MCF 10A (cell line): ENCODE measurements at places on chromosomes 12 and 14.

DNA sequence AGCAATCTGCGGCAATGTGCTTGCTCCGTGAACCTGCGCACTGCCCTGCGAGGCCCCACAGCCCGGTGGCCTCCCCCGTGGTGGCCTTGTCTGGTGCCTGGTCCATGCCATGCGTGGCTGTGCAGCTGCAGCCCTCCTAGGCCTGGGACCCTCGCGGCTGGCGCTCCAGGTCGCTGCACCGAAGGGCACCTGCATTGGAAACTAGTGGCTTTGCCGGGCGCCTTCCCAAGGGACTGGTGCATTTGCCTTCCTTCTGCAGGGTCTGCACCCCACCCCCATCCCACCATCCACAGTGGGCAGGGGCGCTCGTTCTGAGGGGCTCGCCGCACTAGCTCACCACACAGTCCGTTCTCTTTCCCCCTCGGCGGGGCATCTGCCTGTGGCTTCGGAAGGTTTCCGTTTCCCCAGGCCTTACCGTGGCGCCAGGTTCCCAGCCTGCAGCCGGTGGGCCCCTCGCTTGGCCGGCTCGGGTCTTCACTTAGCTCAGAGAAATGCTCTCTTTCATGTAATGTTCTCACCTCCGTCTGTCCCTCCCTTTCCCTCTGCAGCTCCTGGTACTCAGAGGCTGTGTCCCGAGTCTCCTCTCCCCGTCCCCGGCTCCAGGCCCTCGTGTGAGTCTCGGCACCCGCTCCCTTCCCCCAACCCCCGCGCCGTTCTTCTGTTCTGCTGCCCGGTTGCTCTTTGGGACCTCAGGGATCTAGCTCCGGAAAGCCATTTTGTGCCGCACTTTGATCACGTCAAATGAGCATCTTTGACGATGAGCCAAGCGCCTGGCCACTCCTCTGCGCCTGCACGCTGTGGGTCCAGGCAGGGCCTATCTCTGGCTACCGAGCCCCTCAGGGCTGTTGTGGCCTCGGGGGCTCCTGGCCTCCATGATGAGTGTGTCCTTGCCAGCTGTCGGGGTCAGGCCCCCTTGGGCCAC is 31.9 kb downstream of the JAG2 start:
- no peaks in the 10 kb centered on the region for H3K4me1 ChIP-seq
- no peak for DNase-seq
- peaks cover 14% of the 10 kb centered on the region for H3K27me3 ChIP-seq
- no peak overlapping the region for H3K4me3 ChIP-seq

DNA sequence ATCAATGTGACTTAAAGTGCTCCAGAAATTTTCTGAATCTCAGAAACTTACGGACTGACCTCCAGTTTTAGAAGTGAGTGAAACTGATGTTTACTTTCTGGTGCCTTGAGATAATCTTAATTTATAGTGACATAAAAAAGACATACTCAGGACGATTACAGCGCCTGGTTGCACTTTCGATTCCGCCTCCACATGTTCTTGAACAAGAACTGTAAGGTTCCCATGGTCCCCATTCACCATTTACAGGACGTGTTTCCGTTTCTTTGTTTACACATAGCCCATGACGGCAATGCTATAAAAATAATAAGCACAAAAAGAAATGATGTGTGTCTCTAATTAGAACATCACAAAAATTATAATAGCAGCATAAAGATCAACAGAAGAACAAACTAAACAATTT is 98.2 kb downstream of the ADAMTS20 start:
- peaks cover 6% of the 10 kb centered on the region for H3K27me3 ChIP-seq
- H3K27ac ChIP-seq, result no peak overlapping the region
- H3K36me3 ChIP-seq, result no peaks in the 10 kb centered on the region
- no peaks in the 10 kb centered on the region for H3K4me1 ChIP-seq

- peak; percentile 75 for DNase-seq
- H3K4me1 ChIP-seq, result peaks cover 17% of the 10 kb centered on the region
- no peak overlapping the region for H3K4me3 ChIP-seq
- peak overlapping the region; percentile 67 for H3K27ac ChIP-seq
- no peaks in the 10 kb centered on the region for H3K27me3 ChIP-seq
Measured at GRCh38 chr12:88944397-88944796, 364.1 kb upstream of the KITLG start.

DNA sequence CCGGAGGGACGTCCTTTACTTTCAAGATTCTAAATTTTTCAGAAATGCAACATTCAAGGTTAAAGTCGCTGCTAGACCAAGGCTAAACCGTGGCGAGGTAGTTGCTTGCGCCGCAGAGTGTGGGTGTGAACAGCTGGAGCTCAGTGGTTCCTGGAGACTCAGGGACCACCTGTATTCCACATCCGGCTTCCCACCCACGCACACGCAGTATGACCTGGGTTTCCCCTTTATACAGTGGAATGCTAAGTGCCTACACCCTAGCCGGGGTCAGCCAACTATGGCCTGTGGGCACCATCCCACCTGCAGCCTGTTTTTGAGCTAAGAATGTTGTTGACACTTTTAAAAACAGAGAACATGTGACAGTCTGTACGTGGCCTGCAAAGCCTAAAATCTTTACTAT is 42.9 kb upstream of the TESC start:
- no peaks in the 10 kb centered on the region for H3K4me1 ChIP-seq
- H3K4me3 ChIP-seq, result no peak overlapping the region
- DNase-seq, result no peak
- H3K36me3 ChIP-seq, result peaks cover 29% of the 10 kb centered on the region

GRCh38 chr12:80400571-80400991 is 43.5 kb upstream of the PTPRQ start:
- H3K36me3 ChIP-seq, result no peaks in the 10 kb centered on the region
- H3K4me1 ChIP-seq, result no peaks in the 10 kb centered on the region
- H3K4me3 ChIP-seq, result no peak overlapping the region
- DNase-seq, result no peak
- H3K27ac ChIP-seq, result no peak overlapping the region

DNA sequence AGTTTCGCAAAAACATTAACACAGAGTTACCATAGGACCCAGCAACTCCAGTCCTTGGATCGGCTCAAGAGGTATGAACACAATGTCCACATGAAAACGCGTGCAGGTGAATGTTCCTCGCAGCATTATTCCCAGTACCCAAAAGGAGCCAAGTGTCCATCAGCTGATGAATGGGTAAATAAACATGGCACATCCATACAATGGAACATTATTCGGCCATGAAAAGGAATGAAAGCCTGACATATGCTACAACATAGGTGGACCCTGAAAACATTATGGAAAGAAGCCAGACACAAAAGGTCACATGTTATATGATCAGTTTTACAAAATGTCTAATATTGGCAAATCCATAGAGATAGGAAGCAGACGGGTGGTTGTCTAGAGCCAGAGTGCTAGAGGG is 9.1 kb downstream of the RILPL1 start:
- H3K36me3 ChIP-seq, result peaks cover 37% of the 10 kb centered on the region
- no peaks in the 10 kb centered on the region for H3K27me3 ChIP-seq
- no peak overlapping the region for H3K4me3 ChIP-seq
- H3K4me1 ChIP-seq, result peaks cover 7% of the 10 kb centered on the region

- no peak overlapping the region for H3K27ac ChIP-seq
- no peak overlapping the region for H3K4me3 ChIP-seq
- DNase-seq, result no peak
- no peaks in the 10 kb centered on the region for H3K27me3 ChIP-seq
- H3K36me3 ChIP-seq, result peaks cover 11% of the 10 kb centered on the region
Measured at GRCh38 chr14:74517731-74518130, 24.2 kb downstream of the ISCA2 start.

DNA sequence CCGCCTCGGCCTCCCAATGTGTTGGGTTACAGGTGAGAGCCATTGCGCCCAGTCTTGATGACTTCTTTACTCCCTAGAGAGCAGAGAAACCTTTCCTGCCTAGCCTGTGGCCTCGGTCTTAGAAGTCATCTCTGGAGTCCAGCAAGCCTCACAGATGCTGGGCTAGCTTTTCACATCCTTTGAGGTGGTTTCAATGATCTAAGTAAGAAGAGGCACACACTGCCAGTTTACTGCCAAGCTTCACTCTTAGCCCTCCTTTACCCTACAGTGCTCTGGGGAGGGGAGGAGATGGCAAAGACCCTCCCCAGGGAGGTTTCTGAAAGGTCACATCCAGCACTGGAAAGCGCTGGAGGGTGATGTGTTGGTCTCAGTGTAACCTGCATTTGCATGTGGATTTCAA is 304.8 kb downstream of the PCNX1 start:
- H3K27ac ChIP-seq, result no peak overlapping the region
- no peaks in the 10 kb centered on the region for H3K4me1 ChIP-seq
- no peaks in the 10 kb centered on the region for H3K36me3 ChIP-seq
- H3K27me3 ChIP-seq, result no peaks in the 10 kb centered on the region
- DNase-seq, result no peak
- no peak overlapping the region for H3K4me3 ChIP-seq

- no peaks in the 10 kb centered on the region for H3K36me3 ChIP-seq
- no peak overlapping the region for H3K4me3 ChIP-seq
- DNase-seq, result peak; percentile 73
- no peak overlapping the region for H3K27ac ChIP-seq
Measured at GRCh38 chr12:83823386-83824045, 1089.1 kb downstream of the SLC6A15 start.

- DNase-seq, result no peak
- no peak overlapping the region for H3K27ac ChIP-seq
- no peak overlapping the region for H3K4me3 ChIP-seq
- no peaks in the 10 kb centered on the region for H3K4me1 ChIP-seq
Measured at GRCh38 chr12:21891751-21892217, 49.4 kb downstream of the ABCC9 start.

DNA sequence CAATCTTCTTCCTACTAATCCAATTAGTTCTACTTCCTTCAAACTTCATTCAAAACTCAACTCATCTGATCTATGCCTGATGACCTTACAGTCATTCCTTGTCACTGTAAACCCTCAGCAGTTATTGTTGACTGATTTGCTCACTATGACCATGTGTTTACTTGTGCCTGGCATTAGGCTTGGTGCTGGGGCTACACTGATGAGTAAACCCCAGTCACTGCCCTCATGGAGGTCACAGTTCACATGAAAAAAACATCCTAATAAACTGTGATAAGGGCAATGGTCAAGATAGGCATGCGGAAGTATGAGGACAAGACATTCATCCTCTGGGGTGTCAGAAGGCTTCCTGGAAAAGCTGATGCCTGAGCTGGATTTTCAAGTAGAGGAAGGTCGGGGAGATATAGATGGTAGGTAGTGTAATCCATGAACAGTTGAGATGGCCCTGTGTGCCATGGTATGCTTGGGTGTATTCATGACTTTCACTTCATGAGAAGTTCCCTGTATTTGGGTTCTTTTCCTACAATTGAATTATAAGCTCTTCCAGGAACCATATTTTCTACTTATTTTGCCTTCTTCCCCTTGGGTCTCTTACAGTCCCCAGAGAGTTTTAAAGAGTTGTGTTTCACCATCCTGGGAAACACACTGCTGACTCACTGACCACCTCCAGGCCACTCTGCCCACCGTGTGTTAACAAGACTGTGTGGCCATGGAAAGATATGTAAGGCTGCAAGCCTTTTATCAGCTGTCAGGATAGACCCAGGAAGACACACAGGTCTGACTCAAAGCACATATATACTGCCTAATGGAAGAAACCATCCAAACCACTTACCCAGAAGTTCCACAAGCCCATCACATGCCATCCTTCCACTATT is 38.7 kb upstream of the DUSP6 start:
- DNase-seq, result peak; percentile 67
- no peaks in the 10 kb centered on the region for H3K36me3 ChIP-seq
- H3K4me1 ChIP-seq, result no peaks in the 10 kb centered on the region
- no peak overlapping the region for H3K4me3 ChIP-seq
- no peak overlapping the region for H3K27ac ChIP-seq
